ENCODE measurements at places on chromosomes 12 and 14.

- no peak for DNase-seq
Observed at GRCh38 chr12:77893918-77894317, 63.2 kb downstream of the NAV3 start.

DNA sequence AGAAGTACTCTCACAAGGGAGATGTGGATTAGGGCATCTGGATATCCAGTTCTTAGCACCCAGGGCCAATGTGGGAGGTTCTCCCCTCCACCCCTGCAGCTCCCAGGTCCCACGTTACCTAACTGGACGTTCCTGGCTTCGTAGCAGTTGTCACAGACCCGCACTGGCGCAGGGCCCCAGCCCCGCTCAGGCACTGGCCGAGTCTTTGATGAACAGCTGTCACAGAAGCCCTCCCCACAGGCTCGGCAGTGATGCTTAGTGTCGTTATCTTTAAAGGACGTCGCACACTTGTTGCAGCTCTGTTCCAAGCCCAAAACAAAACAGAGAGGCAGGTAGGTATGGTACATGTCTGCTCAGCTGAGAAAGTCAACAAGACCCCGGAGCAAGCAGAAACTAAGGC, 48.4 kb downstream of the DCAF4 start:
- no peak for DNase-seq

- no peak for DNase-seq
Observed at GRCh38 chr12:117686911-117687377, 281.8 kb downstream of the KSR2 start.

DNA sequence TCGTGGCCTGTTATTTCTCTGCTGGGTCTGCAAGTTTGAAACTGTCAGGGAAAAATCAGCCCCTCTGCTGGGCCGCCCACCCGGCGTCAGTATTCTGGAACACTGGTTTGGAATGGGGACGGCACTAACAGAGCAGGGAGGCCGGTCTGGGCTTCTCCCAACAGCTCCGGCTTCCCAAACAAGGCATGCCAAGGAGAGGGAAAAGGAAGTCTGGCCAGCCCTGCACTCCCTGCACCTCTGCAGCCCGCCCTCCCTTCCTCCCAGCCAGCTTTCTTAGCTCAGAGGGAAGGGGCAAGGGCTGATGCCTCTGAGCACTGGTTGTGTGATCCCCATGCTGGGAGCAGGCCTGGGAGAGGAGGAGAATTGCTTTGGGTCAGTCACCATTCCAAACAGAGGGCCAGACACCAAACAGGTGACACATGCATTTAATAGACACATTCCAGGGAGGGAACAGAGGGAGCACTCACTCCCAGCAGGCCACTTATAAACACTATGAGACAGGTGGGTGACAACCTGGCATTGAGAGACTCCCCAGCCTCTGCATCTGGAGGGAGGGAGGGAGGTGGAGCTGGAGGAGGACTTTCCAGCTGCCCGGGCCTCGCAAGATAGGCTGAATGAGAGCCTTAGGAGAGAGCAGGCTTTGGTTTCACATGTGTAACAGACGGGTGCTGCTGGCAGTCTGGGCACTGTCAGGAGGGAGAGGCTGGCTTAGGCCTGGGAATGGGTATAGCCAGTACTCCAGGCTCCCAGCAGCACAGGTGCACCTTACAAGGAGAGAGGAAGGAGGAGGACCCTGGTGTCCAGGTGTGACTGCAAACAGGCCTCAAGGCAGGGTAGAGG, 10.3 kb downstream of the KRT75 start:
- DNase-seq = no peak

DNA sequence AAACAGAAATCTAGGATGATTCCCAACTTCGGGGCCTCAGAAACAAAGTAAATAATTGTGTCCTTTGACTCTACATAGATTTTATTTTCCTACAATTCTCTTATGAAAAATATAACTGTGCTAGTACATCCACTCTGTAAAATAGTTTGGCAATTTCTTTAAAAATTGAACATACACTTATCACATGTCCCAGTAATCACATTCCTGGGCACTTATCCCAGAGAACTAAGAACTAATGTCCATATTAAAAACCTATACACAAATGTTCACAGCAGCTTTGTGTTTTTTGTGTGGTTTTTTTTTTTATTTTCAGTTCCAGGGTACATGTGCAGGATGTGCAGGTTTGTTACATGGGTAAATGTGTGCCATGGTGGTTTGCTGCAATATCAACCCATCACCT, 99.0 kb downstream of the KCNH5 start:
- DNase-seq = no peak

- no peak for DNase-seq
Observed at GRCh38 chr14:51008446-51008845, 64.2 kb upstream of the PYGL start.

DNA sequence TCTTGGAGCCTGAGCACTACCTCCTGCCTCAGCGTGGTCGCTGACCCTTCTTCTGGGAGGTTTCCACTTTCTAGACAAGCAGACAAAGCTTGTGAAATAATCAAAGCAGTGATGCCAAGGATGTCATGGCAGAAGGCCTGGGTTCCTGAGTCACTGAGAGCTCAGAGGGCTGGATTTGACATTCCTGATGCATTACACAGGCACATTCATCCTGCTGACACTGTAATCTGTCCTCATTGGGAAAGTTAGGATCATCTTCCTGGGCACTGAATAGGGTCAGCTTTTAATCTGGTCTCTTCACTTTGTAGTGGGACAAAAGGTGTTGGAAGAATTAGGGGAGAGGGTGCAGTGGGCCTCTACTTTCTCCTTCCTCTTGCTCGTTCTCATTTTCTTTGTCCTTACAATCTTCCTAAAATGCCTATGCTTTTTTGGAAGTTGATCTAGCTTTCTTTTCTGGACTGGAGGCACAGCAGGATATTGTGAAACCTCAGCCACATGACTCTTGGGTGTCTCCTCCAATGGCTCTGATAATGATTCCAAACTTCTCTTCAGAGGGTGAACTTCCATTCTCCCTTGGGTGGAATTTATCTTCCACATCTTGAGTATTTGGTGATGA, 29.6 kb downstream of the EEA1 start:
- DNase-seq = no peak

GRCh38 chr14:52318826-52319645, 4.9 kb downstream of the PTGER2 start:
- DNase-seq = no peak

DNA sequence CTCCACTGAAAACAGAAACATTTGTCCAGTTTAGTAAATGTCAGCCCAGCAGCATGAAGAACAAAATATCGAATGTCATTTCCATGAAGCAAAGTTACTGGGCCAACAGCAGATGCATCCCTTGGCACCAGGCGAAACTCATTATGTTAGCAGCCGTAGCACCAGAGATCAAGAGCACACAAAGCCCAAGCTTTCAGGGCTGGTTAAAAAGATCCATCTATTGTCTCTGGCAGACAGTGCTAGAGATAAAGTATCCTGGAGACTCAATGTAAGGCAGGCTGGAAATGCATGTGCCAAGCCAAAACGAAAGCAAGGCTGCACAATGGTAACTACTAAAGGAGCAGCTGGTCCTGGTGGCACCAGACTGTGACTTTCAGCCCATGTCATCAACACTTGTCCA, 120.3 kb upstream of the PLEKHG7 start:
- DNase-seq = no peak

DNA sequence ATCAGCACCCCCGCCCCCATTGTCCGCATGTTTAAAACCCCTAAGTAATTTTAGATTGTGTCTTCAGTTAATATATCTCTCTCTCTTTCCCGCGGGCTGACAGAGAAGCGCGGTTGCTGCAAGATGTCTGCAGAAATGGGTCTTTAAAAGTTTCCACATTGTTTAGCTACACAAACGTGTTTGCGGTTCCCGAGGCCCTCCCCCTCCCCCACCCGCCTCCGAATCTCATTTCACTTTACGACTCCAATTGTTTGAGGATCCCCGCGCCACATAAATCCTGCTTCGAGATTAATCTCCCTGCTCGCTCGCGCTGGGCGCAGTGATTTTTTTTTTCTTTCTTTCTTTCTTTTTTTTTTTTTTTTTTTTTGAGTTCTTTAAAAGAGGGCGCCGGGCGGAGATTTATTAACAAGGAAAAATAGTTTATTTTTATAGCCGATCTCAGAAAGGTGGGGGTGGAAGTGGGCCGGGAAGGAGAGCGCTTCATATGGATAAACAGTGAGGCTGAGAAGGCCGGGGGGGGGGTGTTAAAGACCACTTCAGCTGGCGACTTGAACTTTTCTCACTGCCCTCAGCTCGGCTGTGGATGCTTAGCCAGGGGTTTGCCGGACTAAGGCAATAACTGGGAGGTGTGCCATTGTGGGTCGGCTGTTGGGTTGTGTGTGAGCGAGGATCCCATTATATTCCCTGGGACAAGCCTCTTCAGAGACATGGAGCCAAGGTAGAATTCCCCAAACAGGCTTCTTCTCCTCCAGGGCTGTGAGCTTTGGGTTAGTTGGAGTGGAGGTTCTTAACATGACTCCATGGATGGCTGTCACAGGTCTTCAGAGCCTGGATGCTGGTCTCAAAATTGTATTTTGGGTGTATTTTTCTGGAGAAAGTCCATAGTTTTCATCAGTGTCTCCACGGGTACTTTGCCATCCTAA, 39.7 kb upstream of the TBX5 start:
- no peak for DNase-seq

DNA sequence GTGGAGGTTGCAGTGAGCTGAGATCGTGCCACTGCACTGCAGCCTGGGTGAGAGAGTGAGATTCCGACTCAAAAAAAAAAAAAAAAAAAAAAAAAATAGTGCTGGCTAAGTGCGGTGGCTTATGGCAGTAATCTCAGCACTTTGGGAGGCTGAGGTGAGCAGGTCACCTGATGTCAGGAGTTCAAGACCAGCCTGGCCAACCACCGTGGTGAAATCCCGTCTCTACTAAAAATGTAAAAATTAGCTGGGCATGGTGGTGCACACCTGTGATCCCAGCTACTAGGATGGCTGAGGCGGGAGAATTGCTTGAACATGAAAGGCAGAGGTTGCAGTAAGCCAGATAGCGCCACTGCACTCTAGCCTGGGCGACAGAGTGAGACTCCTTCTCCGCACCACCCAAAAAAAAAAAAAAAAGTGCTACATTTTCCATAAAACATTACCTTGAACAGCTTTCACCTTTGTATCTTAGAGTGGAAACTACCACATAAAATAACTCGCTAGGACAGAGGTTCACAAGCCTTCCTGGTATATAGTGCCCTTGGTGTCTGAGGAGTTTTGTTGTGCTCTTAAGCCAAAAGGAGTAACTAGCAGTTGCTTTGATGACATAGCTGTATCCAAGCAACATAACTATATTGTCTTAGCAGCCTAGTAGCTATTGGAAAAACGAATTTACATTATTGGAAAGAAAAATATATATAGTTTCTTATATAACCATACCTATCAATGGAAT, 11.1 kb downstream of the PTGES3 start:
- DNase-seq = no peak

DNA sequence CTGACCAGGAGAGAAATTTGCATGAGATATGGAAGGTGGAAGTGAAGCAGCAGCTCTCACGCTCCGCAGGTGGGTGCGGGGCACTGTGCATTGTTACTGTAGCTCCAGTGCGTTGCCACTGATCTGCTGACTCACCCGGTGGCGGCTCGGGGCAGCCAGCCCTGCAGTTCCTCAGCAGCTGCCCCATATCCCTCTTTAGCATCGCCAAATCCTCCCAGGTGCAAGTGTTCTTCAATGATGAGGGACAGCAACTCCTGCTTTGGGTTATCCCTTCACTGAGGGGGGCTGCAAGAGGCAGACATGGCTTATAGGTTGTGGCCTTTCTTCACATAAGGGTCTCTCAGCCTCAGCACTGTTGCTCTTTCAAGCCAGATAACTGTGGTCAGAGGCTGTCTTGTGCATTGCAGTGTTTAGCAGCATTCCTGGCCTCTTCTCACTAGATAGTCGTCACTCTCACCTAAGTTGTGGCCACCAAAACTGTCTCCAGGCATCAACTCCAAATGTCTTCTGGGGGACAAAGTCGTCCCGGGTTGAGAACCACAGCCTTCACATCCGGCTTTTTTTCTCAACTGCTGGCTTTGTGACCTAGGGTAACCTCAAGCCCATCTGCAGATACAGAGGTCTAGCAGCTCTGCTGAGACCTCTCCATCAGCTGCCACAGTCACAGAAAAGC, 180.8 kb downstream of the EFCAB11 start:
- DNase-seq = peak; percentile 85

- DNase-seq = no peak
Observed at GRCh38 chr12:102479939-102480338, 424 bp downstream of the IGF1 start.

DNA sequence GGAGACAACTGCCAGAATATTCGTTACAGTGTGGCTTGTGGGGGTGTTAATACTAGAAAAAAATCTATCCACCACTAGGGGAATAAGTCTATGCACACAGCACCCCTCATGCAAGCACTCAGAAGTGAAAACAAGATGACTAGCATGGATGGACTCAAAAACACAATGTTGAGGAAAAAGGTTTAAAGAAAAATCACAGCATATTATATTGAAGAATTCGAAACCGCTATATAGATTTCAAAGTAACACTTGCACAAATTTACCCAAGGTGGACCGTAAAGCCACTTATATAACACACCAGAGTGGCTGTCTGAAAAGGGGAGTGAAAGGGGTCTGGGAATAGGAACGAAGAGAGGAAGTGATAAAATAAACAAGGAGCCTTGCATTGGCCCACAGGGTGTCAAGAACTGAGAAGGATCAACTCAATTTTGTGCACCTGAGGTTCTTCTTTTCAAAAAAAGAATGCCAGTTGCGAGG, 544 bp downstream of the ABCD4 start:
- DNase-seq = peak; percentile 23

GRCh38 chr12:105175397-105175990, 60.5 kb downstream of the APPL2 start:
- DNase-seq = no peak

DNA sequence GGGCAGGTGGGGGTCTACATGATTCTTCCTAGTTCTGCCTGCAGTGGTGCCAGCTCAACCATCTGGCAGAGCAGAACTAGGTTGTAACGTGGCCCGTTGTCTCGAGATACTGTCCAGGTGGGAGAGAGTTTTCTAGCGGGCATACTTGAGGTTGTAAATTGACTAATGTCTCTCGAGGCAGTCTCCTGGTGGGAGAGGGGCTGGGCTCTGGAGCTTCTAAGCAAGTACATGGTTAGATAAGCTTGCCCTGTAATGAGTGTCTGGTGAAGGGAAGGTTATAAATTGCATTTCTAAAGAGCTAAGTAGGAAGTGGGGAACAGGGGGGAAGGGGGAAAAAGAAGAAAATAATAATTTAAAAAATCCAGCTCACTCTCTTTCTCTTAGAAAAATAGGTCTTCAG, 18.1 kb downstream of the BDKRB1 start:
- no peak for DNase-seq

GRCh38 chr12:132551641-132552031, 58.7 kb downstream of the LRCOL1 start:
- DNase-seq = no peak

Measured in activated naive CD4-positive, alpha-beta T cell treated with anti-CD3 and anti-CD28 coated beads for 36 hours (primary cell).